ENCODE measurements at places on chromosomes 6 and 20. TPM values are rescaled to one million over a fixed set of nuclear protein-coding genes. Genes with fewer than 3 reads are reported as not detected.

C20orf144 gene
- 0.09 TPM for total RNA-seq

ESR1 gene
- under 0.01 TPM for total RNA-seq

PBOV1 gene
- total RNA-seq = not detected

RSPO4 gene
- total RNA-seq = not detected

F13A1 gene
- not detected for total RNA-seq

PRICKLE4 gene
- total RNA-seq = 1.3 TPM

CLPSL2 gene
- total RNA-seq = not detected

All from endothelial cell of coronary artery (primary cell).